Activated CD4-positive, alpha-beta T cell treated with anti-CD3 and anti-CD28 coated beads, Interleukin-2, amount 10 ng/mL, durations not matched to agents 7 days and 5 days (primary cell): ENCODE measurements at places on chromosomes 11 and 22.

GRCh38 chr11:130442737-130443136 lies 5.7 kb upstream of the ADAMTS15 start:
- no peak for DNase-seq

GRCh38 chr22:38607680-38608079 lies 37.7 kb upstream of the DMC1 start:
- DNase-seq = no peak

DNA sequence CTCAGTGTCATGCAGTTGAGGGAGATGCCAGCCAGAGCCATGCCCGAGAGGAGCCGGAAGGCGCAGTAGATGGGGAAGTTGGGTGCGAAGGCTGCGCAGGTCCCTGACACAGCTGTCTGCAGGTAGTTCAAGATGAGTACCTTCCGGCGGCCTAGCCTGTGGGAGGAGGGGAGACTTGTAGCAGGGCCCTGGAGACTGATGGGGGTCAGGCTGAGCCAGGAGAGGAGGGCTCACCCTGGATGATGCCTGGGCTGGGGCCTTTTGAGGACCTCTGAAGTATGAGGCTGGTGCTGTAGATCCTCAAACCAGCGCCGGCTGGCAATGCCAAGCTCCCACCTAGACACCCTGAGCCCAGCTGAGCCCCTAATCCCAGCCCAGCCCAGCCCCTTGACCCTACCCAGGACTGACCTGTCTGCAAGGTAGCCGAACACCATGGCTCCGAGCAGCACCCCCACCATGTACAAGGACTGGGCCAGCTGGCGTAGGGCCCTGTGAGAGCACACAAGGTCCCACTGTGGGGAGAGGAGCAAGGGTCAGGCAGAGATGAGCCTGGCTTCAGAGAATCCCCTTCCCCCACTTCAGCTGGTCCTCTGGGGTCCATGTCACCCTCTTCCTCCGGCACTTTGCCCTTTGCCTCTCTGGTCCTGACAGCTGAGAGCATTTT lies 1.1 kb downstream of the SLC22A6 start:
- DNase-seq = no peak

GRCh38 chr11:131928992-131929391 lies 558.6 kb downstream of the NTM start:
- no peak for DNase-seq

DNA sequence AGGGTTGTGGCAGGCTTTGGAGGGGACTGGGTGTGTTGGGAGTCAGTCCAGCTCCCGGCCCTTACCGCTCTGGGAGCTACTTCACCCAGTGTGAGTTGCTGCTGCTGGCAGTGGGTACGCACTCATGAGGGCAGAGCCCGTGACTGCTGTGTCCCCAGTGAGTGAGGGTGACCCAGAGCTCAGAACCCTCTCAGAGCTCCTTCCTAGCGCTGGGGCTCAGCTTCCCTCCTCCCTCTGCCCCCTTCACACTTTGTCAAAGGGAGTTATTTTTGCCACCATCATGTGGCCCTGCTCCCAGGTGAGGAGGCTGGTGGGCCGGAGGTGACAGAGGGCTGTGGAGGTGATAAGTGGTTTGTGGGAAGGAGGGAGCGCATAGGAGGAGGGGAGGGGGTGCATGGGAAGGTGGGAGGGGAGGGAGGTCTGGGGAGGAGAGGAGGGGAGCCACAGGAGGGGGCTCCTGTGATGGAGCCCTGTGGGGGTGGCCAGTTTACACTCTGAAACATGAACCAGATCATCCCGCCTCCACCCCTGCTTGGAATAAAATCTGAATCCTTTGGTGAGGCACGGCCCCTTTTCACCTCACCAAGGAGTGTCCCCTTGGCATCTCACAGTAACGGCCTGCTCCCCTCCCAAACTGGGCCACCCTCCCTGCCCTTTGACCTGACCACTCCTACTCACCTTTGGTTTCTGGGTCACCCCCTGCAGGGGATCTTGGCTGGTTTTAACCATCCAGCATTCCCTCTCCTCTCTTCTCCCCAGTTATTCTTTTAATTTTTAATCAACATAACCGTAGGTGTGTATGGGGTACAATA lies 9.9 kb downstream of the NDUFV1 start:
- DNase-seq = no peak

DNA sequence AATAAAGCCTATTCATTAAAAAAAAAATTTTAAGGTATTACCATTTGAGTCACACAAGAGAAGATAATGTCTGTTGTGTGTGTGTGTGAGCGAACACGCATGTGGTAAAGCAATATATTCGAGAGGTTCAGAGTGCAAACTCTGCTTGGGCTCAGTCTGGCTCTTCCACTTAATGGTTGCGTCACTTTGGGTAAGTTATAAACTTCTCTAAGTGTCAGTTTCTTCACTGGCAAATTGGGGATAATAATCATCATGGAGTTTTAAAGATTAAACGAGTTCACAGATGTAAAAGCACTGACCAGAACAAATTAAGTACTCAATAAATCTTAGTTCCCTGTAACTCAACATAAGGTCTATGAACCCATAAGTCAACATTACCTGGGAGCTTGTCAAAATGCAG lies 37.0 kb downstream of the SIK3 start:
- no peak for DNase-seq

- DNase-seq = peak; percentile 22
These were observed 545 bp downstream of the FEN1 start for GRCh38 chr11:61793083-61793828.

- no peak for DNase-seq
These were observed 7.6 kb upstream of the FGF3 start for GRCh38 chr11:69826773-69827172.

DNA sequence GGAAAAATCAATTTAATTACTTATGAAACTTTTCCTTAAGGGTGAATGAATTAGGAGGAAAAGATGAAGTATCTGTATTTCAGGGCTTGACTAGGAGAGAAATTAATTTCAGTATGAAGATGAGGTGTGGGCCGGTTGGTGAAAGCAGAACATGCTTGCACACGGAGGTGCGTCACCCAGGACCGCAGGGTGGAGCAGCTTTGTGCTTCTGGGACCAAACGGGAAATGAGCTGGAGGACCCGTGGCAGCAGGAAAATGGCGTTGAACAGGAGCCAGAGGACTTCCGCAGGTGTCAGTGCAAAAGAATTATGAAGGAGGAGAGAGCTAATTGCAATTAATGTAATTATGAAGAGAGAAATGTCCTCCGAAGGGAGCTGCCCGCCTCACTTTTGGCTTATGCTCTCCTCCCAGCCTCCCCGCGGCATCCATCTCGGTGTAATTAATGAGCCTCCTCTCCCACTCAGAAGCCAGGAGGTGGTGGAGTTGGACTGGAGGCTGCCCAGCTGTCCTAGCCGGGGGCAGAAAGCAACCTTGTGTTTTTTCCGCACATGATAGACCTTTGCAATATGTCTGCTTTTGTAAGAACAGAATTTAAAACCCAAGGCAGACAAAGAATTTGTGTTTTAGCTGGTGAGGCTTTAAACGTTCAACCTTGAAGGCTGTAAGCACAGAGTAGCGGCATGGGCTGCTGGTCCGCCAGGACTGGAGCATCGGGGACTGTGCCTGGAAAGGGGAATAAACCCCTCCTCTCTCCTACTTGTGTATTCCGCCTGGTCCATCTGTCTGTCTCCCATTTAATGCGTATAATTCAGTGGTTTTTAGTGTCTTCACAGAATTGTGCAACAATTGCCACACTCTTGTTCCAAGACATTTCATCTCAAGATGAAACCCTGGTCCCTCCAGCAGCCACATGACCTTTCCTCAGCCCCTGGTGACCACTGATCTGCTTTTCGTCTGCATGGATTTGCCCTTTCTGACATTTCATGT lies 180.6 kb downstream of the TBC1D22A start:
- no peak for DNase-seq

GRCh38 chr11:113663567-113663966 lies 42.5 kb downstream of the TMPRSS5 start:
- DNase-seq = no peak

- DNase-seq = no peak
These were observed 388.2 kb downstream of the KCNA4 start for GRCh38 chr11:29628609-29629008.

GRCh38 chr22:22355096-22355834 lies 110.7 kb downstream of the VPREB1 start:
- DNase-seq = no peak

- DNase-seq = no peak
These were observed 9.5 kb upstream of the MICAL2 start for GRCh38 chr11:12100841-12101242.

DNA sequence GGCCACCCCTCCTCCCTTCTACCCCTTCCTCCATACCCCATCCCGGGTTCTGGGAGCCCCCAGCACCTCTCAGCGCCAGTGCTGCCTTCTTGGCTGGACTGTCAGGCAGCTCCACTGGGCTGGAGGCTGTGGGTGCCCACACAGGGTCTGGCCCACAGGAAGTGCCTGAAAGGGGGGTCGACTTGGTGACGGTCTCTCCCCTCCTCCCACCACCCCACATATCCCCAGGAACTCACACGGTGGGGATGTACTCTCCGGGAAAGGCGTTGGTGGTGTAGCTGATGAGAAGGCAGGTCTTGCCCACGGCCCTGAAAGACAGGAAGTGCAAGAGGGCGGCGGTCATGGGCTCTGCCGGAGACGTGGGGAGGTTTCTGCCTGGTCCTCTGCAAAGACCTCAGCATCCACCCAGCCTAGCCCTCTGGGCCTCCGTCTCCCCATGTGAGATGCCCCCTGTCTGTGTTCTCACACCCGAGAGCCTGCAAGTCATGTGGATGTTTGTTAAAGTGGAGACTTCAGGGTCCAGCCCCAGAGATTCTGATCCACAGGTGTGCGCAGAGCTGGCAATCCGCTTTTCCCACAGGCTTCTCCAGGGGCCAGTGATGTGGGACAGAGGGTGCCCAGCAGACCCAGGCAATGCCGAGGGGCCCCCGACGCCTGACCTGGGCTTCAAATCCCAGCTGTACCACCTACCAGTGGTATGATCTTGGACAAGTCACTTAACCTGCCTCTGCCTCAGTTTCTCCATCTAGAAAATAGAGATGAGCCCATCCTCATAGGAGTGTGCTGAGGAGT lies 2.5 kb downstream of the RAC2 start:
- peak; percentile 74 for DNase-seq

- no peak for DNase-seq
These were observed 4.6 kb downstream of the C11orf24 start for GRCh38 chr11:68266936-68267880.

GRCh38 chr11:123301013-123301591 lies 106.1 kb upstream of the CLMP start:
- no peak for DNase-seq

DNA sequence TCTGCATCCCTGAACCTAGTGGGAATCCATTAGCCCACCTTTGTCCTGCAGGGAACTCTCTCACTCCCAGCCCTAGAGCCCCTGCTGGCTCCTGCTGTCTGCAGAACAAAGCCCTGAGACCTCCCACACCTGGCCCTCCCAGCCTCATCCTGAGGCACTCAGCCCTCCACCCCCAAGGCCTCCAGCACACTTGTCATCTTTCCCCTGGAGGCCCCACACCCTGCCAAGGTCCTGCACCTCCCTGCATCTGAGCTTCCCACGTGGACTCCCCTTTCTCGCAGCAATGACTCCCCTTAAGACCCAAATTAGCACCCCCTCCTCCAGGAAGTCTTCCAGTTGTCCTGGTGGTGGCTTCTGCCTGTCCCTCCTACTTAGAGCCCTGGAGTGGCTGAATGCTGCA lies 42.3 kb upstream of the LINC01488 start:
- DNase-seq = no peak

GRCh38 chr11:1574238-1574932 lies 2.3 kb upstream of the DUSP8 start:
- DNase-seq = peak; percentile 42

- no peak for DNase-seq
These were observed 189.6 kb downstream of the ADAMTS15 start for GRCh38 chr11:130638033-130638432.

DNA sequence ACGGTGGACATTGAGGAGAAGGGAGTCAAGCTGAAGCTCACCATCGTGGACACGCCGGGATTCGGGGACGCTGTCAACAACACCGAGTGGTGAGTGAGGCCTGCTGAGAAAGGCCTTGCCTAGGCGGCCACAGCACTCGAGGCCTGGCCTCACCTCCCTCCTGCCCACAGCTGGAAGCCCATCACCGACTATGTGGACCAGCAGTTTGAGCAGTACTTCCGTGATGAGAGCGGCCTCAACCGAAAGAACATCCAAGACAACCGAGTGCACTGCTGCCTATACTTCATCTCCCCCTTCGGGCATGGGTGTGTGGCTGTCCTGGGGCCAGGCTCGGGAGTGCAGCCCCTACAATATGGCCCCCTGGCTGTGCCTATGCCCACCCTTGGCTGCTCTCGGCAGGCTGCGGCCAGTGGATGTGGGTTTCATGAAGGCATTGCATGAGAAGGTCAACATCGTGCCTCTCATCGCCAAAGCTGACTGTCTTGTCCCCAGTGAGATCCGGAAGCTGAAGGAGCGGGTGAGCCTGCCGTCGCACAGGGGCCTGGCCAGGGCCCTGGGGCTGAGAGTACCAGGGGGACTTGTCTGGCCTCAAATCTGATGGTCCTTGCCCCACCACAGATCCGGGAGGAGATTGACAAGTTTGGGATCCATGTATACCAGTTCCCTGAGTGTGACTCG lies 3.0 kb upstream of the GP1BB start:
- DNase-seq = no peak

- no peak for DNase-seq
These were observed 10.5 kb downstream of the TOLLIP start for GRCh38 chr11:1298695-1299492.

DNA sequence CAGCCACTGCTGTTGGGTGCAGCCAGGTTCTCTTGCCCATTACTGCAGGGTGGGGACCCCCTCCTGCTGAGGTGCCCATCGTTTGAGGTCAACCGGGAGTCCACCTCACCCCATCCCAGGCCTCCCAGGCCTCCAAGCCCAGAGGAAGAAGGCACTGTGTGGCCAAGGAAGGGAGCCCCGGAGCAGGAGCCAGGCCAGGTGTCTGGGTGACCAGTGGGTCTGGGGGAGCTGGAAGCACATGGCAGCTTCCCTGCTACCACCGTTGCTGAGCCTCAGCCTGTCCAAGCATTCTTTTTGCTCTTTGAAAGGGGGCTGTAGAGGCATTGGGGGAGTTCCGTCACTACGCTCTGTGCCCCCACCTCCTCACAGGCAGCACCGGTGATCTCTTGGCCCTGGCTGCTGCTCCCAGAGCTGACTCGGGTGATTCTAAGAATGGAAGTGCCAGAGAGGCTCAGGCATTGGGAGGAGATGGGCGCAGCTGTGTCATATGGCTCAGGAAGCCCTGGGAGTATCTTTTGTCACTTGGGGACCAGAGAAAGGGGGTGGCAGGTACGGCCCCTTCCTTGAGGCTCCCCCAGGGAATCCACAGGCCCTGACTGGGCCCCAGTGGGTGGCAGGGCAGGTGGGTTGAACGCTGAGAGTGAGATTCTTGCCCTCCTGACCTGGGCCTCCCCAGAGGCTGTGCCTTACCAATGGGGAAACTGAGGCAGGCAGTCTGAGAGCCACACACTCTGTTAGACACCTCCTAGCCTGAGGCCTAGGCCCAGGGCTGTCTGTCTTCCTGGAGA lies 1.9 kb downstream of the SEPTIN5 start:
- DNase-seq = no peak

GRCh38 chr11:47192111-47192510 lies 5.9 kb upstream of the PACSIN3 start:
- no peak for DNase-seq

- DNase-seq = no peak
These were observed 33.7 kb downstream of the RRP8 start for GRCh38 chr11:6569706-6570105.
